ENCODE measurements at places on chromosomes 1 and 21.

DNA sequence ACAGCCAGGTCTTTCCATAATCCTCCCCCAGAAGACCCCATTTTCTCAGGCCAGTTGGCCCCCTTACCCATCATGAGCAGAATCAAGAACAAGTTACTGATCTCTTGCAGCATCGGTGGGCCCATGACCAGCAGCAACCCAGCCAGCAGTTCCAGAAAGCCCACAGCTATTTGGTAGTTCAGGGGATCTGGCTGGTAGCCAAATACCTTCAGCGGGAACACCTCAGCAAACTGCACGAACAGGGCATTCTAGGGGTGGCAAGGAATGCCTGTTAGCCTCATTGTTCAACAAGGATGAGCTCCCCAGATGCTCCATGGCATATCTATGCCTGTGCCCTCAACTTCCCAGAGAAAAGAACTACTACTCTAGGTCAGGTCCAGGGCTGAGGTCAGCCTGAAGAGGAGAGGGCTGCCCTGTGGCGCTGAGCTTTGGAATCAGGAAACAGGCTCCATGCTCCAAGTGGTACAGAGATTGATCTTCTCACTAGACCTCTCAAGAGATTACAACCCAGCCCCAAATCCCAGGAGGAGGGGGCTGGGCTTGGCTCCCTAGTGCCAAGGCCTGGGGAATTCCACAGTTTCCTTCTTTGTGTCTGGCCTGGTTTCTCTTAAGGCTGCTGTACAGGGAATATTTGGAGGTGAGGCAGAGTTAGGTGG, 1.3 kb downstream of the TMEM35B start:
- DNase-seq: no peak

DNA sequence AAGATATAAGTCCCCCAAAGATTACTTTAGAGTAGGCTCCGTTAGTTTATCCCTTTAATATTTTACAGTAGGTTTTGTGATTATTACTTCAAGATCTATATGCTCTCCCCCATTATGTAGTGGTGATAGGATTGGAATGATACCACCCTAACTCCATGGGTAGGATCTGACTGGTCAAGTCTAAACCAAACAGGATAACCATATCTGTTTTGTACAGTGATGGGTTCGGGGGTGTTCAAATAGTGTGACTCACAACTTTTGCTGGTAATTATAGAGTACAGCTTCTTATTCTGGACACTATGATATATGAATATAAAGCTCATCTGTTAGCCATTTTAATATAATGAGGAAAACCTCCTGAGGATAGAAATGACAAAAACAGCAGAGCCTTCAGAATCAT, 85.8 kb upstream of the GFI1 start:
- DNase-seq: no peak

GRCh38 chr1:61337981-61338848, 255.9 kb downstream of the NFIA start:
- DNase-seq: no peak

GRCh38 chr21:43315244-43316137, 111.4 kb downstream of the SIK1 start:
- DNase-seq: no peak

DNA sequence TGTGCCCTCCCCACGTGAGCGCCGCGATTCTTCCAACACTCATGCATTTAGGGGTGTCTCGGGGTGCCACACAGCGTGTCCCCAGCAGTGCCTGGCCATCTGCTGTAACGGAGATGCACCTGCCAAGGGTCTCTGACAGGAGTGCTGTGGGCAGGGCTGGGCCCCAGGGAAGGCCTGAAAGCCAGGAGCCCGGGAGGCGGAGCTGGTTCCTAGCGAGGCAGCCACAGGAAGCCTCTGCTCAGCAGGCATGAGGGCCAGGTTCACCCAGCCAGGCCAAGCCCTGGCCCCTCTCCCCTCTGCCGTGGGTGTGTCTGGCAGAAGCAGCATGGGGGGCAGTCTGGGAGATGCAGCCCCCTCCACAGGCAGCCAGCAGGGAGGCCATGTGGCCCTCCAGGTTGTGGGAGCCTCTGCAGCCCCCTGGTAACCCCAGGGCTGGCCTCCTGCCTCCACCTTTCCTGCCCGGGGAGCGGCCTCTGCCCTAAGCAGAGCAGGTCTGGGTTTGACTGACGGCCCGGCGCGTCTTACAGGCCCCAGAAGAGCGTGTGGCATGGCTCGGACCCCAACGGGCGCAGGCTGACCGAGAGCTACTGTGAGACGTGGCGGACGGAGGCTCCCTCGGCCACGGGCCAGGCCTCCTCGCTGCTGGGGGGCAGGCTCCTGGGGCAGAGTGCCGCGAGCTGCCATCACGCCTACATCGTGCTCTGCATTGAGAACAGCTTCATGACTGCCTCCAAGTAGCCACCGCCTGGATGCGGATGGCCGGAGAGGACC, 30.4 kb downstream of the SLC19A1 start:
- no peak for DNase-seq

GRCh38 chr1:240151136-240151735, 59.6 kb downstream of the FMN2 start:
- no peak for DNase-seq

GRCh38 chr1:111399792-111400610, 27.5 kb downstream of the OVGP1 start:
- no peak for DNase-seq

All from activated gamma-delta T cell (primary cell).